ENCODE measurements at places on chromosomes 11 and 22. TPM values are rescaled to one million over a fixed set of nuclear protein-coding genes. Genes with fewer than 3 reads are reported as not detected.

DNA sequence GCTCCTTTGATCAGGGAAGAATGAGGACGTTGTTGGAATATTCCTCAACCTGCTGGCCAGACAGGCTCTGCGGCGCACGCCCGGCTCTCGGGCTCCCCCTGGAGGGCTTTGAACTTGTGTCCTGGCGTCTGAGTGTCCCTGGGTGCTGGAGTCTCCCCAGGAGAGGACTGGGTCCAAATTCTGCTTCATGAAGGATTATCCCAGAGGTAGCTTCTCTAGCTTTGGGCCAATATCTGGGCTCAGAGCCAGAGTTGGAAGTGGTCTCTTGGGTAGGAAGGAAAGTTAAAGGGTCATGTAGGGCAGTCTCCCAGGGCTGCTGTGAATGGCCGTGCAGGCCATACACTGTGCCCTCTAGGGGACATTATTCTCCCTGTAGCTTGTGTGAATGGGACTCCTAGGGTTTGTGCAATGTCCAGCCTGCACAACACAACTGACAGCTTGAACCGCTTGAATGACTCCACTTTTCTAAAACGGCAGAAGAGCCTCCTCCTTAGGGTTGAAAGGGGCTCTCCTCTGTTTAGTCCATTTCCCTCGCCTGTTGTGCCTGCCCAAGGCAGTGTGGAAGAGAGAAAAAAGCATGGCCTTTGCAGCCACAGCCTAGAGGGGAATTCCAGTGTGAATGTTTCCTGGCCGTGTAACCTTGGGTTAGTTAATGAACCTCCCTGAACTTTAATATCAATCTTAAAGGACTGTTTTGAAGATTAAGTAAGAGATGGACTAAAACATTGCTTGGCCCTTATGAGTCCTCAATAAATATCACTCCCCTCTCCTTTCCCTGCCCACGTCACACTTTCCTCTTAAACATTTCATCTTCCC, 111.2 kb upstream of the THY1 start:
- peaks cover 5% of the 10 kb centered on the region for H3K27me3 ChIP-seq
- H3K27ac ChIP-seq = no peak overlapping the region
- no peak overlapping the region for H3K4me3 ChIP-seq
- H3K36me3 ChIP-seq = no peaks in the 10 kb centered on the region
- DNase-seq = peak; percentile 74
- H3K4me1 ChIP-seq = peaks cover 10% of the 10 kb centered on the region

GRCh38 chr22:45341498-45341897, 31.8 kb downstream of the FAM118A start:
- no peaks in the 10 kb centered on the region for H3K27me3 ChIP-seq
- H3K36me3 ChIP-seq = peaks cover 37% of the 10 kb centered on the region
- H3K4me1 ChIP-seq = peaks cover 12% of the 10 kb centered on the region
- no peak for DNase-seq
- no peak overlapping the region for H3K4me3 ChIP-seq
- H3K27ac ChIP-seq = no peak overlapping the region

GRCh38 chr22:37419969-37420685, 7.2 kb downstream of the ELFN2 start:
- DNase-seq = no peak
- H3K27me3 ChIP-seq = peaks cover 96% of the 10 kb centered on the region
- peaks cover 24% of the 10 kb centered on the region for H3K4me1 ChIP-seq
- no peak overlapping the region for H3K27ac ChIP-seq

DNA sequence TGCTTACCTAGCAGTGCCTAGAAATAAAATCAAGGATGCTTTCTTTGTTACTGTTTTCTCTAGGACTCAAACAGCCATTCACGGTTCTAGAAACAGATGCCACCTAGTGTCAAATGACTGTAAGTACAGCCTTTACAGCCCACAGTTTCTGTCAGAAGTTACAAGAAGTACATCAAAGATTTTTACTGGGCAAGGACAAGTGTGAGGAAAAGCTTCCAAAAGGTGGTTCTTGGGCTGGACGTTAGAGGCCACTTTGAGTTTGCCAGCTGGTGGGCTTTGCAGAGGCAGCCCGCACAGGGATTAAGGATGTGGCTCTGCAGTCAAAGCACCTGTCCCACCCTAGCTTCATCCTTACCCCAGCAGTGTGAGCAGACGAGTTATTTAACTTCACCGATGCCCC, 6.9 kb downstream of the KMT5B start:
- no peak overlapping the region for H3K27ac ChIP-seq
- no peak for DNase-seq
- peaks cover 57% of the 10 kb centered on the region for H3K4me1 ChIP-seq
- H3K4me3 ChIP-seq = no peak overlapping the region

DNA sequence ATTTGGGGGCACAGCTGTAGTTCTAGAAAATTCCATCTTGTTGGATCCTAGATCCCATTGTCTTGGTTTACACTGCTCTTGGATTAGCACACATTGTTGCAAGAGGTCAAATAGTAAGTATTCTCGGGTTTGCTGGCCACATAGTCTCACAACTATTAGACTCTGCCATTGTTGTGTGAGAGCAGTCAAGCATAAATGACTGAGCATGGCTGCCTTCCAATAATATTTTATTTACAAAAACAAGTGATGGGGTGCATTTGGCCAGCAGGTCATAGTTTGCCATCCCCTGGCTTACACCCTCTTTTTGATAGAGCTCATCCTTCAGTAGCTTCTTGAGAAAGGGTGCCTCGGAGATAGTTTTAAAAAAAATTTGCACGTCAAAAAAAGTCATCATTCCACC, 77.9 kb upstream of the ALX4 start:
- H3K4me3 ChIP-seq = no peak overlapping the region
- H3K27ac ChIP-seq = no peak overlapping the region
- H3K4me1 ChIP-seq = no peaks in the 10 kb centered on the region
- H3K27me3 ChIP-seq = peaks cover 11% of the 10 kb centered on the region

DNA sequence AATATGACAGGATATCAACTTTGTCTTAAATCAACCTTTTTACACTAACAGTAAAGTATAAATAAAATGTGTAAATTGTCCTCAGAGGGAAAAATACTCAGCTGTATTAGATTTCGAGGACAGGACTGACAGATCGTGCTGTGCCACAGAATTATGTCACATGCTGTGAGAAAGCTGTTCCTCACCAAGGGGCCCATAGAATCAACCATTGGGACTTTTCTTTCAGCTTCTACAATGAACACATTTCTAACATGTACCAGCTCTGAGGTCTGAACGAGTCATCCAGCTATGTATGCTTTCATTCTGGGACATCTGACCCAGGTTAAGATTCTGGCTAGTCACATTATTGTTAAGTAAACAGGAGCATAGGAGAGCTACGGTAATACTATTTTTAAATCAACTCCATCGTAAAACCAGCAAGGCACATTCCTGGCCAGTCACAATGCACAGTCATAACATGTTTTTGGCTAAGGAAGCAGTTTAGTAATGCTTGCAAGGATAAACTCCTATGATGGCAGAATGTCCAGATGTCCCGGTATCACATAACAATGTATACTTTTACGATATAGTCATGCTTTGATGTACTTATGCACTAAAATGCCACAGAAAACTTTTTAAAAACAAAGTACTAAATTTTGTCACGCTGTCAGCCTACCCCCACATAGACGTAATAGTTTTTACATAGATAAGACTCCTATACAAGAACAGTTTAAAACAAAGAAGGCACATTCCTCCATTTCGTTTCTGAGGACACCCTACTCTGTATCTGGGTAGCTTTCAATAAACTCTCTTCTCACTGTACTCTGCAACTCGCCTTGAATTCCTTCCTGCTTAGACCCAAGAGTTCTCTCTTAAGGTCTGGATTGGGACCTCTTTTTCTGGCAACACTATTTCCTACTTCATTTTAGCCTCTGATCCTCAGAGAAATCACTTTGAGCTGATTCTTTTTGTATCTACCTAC, 27.4 kb downstream of the ZNF214 start:
- no peaks in the 10 kb centered on the region for H3K36me3 ChIP-seq
- H3K4me3 ChIP-seq = no peak overlapping the region
- no peaks in the 10 kb centered on the region for H3K4me1 ChIP-seq

DNA sequence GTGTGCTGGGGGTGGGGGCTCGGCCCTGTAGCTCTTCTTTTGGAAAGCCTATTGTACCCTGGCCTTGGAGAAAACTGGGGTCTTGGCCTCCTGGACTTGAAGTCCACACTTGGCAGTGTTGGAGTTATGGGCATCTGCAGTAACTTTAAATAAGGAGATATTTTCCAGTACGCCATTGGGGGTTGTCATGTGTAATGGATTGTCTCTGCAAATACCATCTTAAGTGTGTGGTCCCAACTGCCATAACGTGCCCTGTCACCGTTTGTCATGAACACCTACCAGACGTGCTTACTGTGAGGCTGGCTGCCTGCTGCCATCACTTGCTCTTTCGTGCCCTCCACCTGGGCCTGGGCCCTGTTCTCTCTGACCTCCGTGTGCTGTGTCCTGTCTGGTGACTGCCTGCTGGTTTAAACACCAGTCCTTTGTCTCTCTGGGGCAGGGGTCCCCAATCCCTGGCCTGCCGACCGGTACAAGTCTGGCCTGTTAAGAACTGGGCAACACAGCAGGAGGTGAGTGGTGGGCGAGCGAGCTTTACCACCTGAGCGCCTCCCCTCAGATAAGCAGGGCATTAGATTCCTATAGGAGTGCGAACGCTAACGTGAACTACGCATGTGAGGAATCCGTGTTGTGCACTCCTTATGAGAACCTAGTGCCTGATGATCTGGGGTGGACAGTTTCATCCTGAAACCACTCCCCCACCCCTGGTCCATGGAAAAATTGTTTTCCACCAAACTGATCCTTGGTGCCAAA, 3.6 kb upstream of the ZDHHC8 start:
- no peak for DNase-seq
- H3K36me3 ChIP-seq = peaks cover 45% of the 10 kb centered on the region

GRCh38 chr11:12089473-12089872, 20.9 kb upstream of the MICAL2 start:
- H3K27me3 ChIP-seq = no peaks in the 10 kb centered on the region
- H3K27ac ChIP-seq = no peak overlapping the region
- H3K4me1 ChIP-seq = peaks cover 68% of the 10 kb centered on the region
- no peak overlapping the region for H3K4me3 ChIP-seq

- H3K4me1 ChIP-seq = no peaks in the 10 kb centered on the region
- no peaks in the 10 kb centered on the region for H3K27me3 ChIP-seq
- H3K36me3 ChIP-seq = no peaks in the 10 kb centered on the region
- H3K4me3 ChIP-seq = no peak overlapping the region
- DNase-seq = no peak
Observed at GRCh38 chr11:95944623-95945022, 20.7 kb upstream of the MTMR2 start.

- peaks cover 7% of the 10 kb centered on the region for H3K4me1 ChIP-seq
- DNase-seq = no peak
- no peaks in the 10 kb centered on the region for H3K36me3 ChIP-seq
- H3K27me3 ChIP-seq = no peaks in the 10 kb centered on the region
- peak overlapping the region; percentile 56 for H3K27ac ChIP-seq
Observed at GRCh38 chr11:72141066-72141465, 5.5 kb downstream of the FOLR3 start.

GRCh38 chr22:19122752-19123492, 710 bp upstream of the DGCR2 start:
- H3K27ac ChIP-seq = peak overlapping the region; percentile 96
- DNase-seq = no peak
- H3K36me3 ChIP-seq = no peaks in the 10 kb centered on the region
- peaks cover 59% of the 10 kb centered on the region for H3K4me1 ChIP-seq

- DNase-seq = no peak
- no peak overlapping the region for H3K27ac ChIP-seq
- H3K27me3 ChIP-seq = no peaks in the 10 kb centered on the region
- H3K36me3 ChIP-seq = peaks cover 63% of the 10 kb centered on the region
- H3K4me3 ChIP-seq = no peak overlapping the region
Observed at GRCh38 chr22:36281781-36282327, 28.9 kb downstream of the APOL1 start.

- no peak overlapping the region for H3K27ac ChIP-seq
- DNase-seq = no peak
- no peaks in the 10 kb centered on the region for H3K36me3 ChIP-seq
- no peaks in the 10 kb centered on the region for H3K4me1 ChIP-seq
- H3K27me3 ChIP-seq = no peaks in the 10 kb centered on the region
Observed at GRCh38 chr11:123760894-123761293, 6.6 kb upstream of the OR6X1 start.

The GGTLC2 gene
- not detected for total RNA-seq

The C11orf58 gene
- total RNA-seq = 158 TPM

The MB gene
- total RNA-seq = 4.3 TPM

The NXPE4 gene
- not detected for total RNA-seq

The LGALS12 gene
- 0.76 TPM for total RNA-seq

The PANX2 gene
- 1.8 TPM for total RNA-seq

Measured in suprapubic skin (tissue), 4 donors.